Camera-type eye (tissue), 1 donor: ENCODE measurements at places on chromosomes 7 and 10. TPM values are rescaled to one million over a fixed set of nuclear protein-coding genes. Genes with fewer than 3 reads are reported as not detected.

CAMK1D gene
- 22.9 TPM for total RNA-seq

LRRC61 gene
- total RNA-seq = 26.6 TPM

CPA1 gene
- 0.66 TPM for total RNA-seq

TRPV5 gene
- total RNA-seq = 0.16 TPM

FAM237B gene
- not detected for total RNA-seq

CTNNA3 gene
- 9.3 TPM for total RNA-seq

UNCX gene
- total RNA-seq = 1.3 TPM
